ENCODE measurements at places on chromosomes 13 and 19. TPM values are rescaled to one million over a fixed set of nuclear protein-coding genes. Genes with fewer than 3 reads are reported as not detected.
A peak's percentile ranks its signal among the peaks of the same experiment; 100 is the strongest.

DNA sequence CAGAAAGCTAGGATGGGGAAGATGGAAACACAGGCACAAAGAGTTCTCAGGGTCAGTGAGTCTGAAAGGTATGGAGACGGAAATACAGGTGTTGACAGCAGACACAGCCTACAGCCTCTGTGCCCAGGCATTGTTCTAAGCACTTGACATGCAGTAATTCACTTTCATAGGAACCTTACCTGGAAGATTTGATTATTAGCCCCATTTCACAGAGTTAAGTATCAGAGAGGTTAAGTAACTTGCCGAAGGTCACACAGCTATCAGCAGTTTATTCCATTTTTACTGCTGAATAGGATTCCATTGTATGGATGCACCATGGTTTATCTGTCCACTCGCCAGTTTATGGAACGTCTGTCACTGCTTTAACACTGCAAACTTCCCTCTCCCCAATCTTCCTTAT is 13.2 kb downstream of the KLK4 start:
- no peak for DNase-seq

GRCh38 chr13:64457976-64458375 is 2772.2 kb downstream of the PCDH9 start:
- no peak for DNase-seq

- no peak for DNase-seq
Measured at GRCh38 chr13:79481685-79482052, 714 bp downstream of the NDFIP2 start.

DNA sequence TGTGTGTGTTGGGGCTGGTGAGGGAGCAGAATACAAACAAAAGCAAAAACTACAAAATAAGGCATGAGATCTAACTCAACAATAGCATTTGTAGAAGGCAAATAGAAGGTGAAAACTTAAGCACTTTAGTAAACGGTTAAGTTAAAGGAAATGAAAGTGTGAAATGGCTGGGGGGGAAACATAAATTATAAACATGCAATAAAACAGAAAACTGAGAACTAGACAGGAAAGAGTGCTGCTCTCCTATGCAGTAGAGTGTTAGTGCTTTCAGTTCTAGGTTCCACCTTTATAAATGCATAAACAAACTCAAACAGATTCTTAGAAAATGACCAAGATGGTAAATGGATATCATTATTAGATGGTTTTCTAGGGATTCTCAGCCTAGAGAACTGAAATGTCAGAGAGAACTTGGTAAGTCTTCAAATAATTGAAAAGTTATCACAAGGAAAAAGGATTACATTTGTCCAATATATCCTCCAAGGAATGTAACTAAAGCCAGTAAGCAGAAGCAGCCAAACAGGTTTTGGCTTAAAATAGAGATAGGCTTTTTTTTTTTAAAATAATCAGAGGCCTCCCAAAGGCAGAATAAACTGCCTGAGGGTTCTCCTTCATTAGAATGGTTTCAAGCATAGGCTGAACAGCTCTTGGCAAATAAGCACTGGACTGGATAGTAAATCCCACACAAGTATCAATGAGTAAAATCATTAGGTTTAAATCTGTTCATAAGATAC is 23.3 kb downstream of the RBM26 start:
- DNase-seq = no peak

DNA sequence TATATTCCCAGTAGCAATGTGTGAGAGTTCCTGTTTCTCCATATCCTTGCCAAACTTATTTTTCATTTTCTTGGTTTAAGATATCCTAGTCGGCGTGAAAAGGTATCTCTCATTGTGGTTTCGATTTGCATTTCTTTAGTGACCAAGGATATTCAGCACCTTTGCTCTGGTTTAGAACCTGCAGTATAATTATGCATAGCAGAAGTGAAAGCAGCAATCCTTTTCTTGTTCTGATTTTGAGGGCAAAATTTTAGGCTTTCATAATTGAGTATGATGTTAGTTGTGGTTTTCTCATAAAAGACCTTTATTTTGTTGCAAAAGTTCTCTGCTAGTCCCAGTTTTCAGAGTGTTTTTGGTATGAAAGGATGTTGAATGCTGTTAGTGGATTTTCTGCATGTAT is 491.0 kb downstream of the FGF9 start:
- no peak for DNase-seq

- DNase-seq = no peak
Measured at GRCh38 chr13:21885714-21886224, 214.9 kb downstream of the FGF9 start.

- peak; percentile 5 for DNase-seq
Measured at GRCh38 chr19:33444562-33445441, 71.3 kb downstream of the CEBPG start.

DNA sequence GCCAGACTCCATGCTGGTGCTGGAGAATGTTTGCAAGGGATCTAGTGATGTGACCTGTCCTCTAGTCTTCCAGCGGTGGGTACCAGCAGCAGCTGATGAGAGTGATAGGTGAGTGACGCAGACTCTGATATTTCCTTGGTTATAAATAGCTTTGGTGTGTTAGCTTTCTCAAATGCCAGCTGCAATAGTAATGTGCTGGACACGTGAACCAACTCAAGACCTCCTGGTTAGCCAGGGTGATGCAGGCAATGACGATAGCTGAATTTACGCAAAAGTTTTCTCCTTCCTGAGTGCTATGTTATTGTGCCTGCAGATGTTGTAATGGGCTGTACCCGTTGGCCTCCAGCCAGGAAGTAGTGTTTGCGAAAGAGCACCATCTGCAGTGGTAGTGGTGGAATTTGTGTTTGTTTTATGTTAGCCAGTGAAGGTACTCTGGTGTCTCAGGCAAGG is 129.5 kb downstream of the CYSLTR2 start:
- DNase-seq = peak; percentile 84

- DNase-seq = no peak
Measured at GRCh38 chr19:31498781-31499180, 149.5 kb upstream of the TSHZ3 start.

- no peak for DNase-seq
Measured at GRCh38 chr19:29029268-29029958, 183.5 kb downstream of the UQCRFS1 start.

- no peak for DNase-seq
Measured at GRCh38 chr13:112669881-112670499, 19.8 kb upstream of the ATP11A start.

DNA sequence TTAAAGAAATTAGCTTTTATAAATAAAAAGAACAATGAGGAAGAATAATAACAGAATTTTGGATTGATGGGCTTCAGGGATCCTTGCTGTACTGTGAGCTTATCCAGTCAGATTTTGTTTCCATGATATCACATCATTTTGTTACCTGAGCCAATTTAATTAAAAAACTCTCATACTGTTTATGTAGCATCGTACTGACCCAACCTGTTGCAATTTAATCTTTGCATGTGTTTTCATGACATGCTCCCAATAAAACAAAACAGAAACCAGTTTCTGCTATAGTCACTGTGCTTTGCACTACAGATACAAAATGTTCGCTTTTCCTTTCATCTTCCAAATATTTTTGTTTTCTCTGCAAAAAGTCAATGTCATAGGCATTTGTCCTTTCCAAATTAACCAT is 109.7 kb upstream of the RNF113B start:
- no peak for DNase-seq

- DNase-seq = no peak
Measured at GRCh38 chr13:73228546-73228945, 169.7 kb downstream of the KLF5 start.

DNA sequence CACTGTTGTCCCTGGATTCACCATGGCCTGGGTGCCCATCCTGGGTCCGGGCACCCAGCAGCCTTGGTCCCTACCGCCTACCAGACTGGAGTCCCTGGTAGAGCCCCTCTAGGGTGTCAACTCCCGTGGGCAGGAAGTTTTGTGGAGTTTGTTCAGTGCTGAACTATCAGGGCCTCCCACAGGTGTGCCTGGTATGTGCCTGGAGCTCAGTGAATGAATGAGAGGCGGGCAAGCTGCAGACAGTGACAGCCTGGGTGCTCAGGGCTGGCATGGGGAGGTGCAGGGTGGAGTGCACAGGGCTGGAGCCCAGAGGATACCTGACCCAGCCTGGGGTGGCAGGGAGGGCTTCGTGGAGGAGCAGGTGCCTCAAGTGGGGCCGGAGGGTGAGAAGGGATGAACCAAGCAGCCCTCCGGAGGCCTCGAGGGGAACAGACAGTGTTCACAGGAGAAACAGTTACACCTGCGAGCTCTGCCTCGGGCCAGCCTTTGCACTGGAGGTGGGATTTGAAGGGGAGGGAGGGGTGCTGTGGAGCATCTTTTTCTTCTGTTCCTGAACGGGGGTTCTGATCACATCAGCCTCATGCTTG is 29.6 kb downstream of the PAK4 start:
- no peak for DNase-seq

DNA sequence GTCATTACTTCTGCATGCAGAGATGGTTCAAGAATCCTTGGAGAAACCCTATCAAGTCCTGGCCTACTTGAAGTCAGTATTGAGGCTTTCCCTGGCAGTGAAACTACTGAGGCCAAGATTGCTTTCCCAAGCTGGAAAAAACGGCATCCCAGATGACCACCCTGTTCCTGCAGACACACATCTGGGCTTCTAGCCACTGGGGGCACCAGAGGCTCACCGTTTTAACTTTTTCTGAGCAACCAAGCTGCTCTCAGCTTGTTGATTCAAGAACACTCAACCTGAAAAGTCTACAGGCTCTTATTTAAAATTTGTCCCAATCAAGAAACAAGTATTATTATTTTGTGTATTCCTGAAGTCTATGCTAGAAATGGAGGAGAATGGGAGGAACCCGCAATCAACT is 66.6 kb downstream of the SPRYD7 start:
- DNase-seq = no peak

DNA sequence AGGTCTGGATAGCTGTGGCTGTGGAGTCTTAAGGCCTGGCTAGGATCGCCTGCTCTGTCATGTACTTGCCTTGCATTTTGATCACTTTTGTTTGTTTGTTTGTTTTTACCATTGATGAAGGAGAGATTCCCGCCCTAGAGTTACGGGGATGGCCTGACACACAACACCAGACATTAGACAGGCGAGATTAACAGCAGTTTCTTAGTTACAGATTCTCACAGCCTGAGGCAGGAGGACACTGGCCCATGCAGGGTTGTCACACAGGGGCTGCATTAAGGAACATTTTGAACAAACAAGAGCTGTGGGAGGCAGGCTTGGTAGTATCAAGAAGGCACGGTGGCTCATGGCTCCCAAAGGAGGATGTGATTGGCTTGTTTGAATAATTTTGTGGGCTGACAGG is 291.8 kb downstream of the HS6ST3 start:
- DNase-seq = no peak

DNA sequence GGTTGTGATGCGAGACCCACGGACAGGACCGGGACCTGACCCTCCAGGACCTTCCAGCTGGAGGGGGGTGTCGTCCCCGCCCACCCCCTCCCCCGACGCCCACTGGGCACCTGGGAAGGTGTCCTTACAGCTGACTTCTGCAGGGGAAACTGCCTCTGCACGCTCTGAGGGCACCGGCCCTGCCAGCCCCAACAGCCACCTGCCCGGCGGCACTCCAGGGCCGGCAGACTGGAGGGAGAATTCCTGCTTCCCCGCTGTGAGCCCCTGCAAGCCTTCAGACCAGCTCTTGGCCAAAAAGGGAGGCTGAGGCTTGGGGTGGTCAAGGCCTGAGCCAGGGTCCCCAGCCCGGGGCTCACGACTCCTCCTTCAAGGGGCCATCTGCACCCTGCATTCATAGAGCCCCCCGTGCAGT is 1.2 kb downstream of the CNN2 start:
- no peak for DNase-seq

- DNase-seq = peak; percentile 99
Measured at GRCh38 chr19:53196777-53197396, 3.7 kb upstream of the ZNF665 start.

GRCh38 chr19:55611983-55612645 is 6.7 kb downstream of the ZNF865 start:
- DNase-seq = no peak

- no peak for DNase-seq
Measured at GRCh38 chr13:38590796-38591507, 95.9 kb upstream of the FREM2 start.

DNA sequence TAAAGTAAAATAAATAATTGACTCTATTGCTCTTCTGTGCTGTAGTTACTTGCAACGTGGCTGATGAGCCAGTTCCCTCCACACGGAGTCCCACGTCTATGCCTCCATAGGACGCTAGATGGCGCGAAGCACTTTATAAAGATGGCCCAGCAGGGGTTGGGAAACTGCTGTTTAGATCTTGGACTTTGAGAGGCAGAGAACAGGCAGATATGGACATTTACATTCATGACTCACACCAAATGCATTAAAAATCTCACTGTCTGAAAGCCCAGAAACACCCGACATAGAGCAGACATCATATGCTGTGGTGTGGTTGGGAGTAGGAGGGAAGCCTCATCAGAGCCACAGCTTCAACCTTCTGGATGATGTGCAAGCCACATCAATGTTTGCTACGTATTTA is 643.1 kb upstream of the ARGLU1 start:
- DNase-seq = peak; percentile 71

GRCh38 chr13:56332671-56333070 is 808.0 kb upstream of the PRR20A start:
- DNase-seq = no peak

DNA sequence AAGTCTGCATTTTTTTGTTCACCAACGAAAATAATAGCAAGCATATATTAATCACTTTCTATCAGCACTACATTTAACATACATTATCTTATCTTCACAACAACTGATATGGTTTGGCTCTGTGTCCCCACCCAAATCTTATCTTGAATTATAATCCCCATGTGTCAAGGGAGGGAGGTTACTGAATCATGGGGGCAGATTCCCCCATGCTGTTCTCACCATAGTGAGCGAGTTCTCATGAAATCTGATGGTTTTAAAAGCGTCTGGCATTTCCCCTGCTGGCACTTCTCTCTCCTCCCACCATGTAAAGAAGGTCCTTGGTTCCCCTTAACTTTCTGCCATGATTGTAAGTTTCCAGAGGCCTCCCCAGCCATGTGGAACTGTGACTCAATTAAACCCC is 235.7 kb upstream of the RXFP2 start:
- DNase-seq = no peak

GRCh38 chr13:108711386-108711785 is 82.0 kb downstream of the MYO16 start:
- DNase-seq = no peak

DNA sequence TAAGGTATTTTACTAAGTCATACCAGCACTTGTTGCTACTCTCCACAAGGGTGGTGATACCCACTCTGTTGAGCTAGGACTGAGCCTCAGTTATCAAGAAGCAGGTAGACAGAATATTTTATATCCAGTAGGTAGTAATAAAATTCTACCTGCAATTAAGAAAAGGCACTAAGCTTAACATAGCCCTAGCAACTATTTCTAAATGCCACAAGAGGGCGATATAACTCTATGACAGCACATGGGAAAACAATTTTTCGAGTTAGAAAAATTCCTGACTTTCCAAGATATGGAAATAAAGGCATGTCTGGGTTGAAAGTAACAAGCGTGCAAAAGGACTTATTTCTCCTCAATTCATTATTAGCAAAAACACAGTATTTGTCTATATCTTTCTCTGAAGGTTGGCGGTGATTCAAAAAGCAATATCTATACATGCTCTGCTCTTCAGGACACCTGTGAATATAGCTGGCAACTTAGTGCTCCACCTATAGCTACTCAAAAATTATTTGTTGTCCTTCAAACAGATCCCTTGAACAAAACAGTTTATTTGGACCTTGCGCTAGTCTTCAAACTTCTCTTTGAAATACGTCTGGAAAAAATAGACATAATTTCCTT is 14.7 kb downstream of the CCDC169 start:
- DNase-seq = no peak

Gene C1QTNF9B
- total RNA-seq = 1.3 TPM

Gene CCNA1
- total RNA-seq = 0.18 TPM

Gene GPALPP1
- total RNA-seq = 14.2 TPM

Gene ZNF541
- total RNA-seq = 0.21 TPM

Gene MCEMP1
- total RNA-seq = 1.7 TPM

Gene PRKD2
- 18.0 TPM for total RNA-seq

Gene ZNF555
- 10.7 TPM for total RNA-seq

Gene SKA3
- total RNA-seq = 1.1 TPM

Gene TEX29
- total RNA-seq = not detected

Gene ZNF581
- total RNA-seq = 8.4 TPM

Data from left cardiac atrium (tissue), 4 donors.